Posterior cingulate gyrus (tissue), 11 donors: ENCODE measurements at places on chromosomes 6 and 20.

DNA sequence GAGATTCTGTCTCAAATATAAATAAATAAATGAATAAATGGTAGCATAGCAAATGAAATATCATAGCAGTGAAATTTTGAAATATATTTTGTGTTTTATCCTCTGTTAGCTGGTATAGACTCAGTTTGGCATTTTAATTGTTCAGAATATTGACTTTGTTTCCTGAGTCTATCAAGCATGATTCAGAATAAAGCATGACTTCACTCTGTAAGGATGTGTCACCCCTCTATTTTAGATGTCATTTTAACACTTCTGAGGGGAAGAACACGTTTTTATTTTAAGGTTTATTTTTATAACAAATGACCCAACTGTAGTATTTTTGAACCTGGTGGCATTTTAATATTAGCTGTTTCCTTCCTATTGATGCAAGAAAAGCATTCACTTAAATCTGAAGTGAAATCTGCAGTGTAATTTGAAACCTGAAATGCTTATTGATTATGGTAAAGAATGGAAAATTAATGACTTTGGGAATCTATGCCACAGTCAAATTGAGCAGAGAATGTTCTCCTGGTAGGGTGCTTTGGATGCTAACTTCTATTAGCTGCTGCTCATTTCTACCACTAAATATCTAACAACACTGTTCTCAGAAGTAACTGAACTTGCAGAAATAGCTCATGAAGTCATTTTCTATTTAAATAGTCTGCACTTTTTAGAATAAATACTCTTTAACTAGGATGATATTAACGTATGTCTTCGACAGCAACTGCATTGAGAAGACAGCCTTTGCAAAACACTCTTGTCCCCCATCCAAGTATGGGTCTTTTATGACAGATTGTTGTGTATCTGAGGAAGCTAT, 114.2 kb downstream of the SOX4 start:
- no peak for DNase-seq

DNA sequence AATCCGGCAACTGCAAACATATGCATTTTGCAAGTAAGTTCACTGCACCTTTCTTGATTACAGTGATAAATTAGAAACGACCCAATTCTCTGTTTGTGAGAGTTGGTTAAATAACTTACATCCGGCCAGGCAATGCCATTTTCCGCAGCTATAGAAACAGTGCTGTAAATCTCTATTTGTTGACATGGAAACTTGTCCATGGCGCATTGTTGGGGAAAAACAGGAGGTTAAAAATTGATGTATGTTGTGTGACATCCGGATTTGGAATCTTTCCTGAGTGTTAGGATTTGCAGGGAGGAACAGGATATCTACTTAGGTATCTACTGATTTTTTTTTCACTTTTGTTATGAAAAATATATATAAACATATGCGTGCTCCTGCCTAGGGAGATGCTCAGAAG, 66.5 kb downstream of the DLGAP4 start:
- no peak for DNase-seq

GRCh38 chr20:8162610-8163009, 30.5 kb downstream of the PLCB1 start:
- no peak for DNase-seq

DNA sequence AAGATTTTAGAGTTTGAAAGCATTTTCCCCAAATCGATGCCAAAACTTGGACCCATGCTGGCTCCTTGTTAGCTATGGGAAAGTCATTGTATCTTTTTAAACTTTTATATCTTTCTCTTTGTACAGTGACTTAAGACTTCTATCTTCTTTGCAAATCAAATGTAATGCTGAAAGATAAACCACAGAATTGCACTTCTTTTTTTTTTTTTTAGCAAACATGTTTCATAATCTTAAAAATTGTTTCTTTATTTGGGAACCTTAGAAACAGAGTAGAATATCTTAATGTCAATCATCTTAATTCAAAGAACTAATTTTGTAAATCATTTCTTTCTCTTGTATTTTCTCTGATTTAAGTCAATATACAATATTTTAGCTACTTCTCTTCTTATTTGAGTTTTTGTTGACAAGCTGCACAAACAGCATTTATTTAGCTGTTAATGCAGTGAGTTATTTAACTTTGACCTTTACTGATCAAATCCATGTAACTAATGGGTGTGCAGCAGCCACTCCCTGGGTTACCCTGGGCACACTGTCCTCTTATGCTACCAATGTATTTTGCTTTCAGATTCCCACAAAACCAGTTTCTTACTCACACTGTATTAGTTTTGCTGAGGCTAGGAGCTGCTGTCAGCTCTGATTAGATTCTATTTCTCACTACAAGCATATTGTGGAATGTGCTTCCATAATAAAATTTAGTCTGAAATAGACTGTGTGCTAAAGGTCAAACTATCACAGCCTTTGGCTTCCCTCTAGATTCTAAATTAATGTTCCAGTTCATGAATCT, 279.6 kb downstream of the ADGB start:
- DNase-seq, result no peak

DNA sequence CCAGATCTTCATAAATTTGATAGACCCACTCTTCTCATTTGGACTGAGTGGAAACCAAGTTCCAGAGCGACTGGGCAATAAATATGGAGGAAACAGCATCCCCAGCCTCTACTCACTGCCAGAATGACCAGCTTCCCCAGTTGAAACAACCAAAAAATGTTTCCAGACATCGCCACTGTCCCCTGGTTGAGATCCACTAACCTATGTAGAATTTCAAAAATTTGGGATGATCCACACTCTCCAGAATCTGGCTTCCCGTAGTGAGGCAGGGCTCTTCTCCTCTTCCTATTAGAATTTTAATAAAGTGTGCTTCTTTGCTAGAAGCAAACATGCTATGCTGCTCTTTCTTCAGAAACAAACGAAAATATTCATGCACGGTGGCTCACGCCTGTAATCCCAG, 287.0 kb upstream of the SUPT3H start:
- DNase-seq, result no peak

DNA sequence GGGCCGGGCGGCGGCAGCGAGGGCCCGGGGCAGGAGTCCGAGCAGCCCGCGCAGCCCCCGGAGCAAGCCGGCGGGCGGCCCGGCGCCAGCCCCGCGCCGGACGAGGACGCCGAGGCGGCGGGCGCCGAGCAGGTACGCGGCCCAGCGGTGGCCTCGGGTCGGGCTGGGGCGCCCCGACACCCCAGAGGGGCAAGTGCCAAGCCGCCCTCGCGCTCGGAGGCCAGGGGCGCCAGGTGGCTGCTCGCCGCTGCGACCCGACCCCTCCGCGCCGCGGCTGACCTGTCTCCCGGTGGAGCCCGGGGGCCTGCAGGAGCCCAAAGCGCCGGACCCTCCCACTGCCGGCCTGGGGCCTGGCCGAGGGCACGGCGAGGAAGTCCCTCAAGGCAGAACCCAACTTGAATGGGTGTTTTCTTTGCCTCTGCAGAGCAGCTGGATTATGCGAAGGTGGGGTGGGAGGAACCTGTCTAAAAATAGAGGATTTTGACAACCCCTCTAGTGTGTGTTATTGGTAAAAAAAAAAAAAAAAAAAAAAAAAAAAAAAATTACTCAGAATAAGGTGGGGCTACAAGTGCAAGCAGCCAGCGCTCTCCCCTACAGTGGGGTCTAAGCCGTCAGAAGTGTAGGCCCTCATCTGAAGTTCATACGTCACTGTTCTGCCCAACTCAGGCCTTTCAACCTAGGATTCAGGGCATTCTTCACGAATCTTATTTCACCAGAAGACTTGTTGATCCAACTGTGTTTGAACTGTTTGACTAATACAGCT, 609 bp downstream of the OGFRL1 start:
- DNase-seq, result peak; percentile 77

DNA sequence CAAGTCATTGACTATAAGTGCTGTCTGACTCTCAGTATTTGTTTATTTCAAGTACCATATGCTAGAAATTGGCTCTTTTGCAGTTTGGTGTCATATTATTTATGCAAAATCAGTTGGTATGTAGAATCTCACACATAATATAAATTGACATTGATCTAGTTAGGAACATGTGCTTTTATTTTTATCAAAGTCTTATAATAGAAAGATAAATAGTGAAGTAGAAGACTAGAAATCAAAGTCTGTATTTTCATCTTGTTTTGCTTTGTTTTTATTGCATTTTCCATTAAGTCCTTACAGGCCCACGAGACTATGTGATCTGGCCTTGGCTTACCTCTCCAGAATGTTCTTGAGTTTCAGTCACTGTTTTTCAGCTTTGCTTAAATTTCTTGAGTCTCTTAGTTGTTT, 300.3 kb downstream of the LAMA2 start:
- DNase-seq, result no peak

DNA sequence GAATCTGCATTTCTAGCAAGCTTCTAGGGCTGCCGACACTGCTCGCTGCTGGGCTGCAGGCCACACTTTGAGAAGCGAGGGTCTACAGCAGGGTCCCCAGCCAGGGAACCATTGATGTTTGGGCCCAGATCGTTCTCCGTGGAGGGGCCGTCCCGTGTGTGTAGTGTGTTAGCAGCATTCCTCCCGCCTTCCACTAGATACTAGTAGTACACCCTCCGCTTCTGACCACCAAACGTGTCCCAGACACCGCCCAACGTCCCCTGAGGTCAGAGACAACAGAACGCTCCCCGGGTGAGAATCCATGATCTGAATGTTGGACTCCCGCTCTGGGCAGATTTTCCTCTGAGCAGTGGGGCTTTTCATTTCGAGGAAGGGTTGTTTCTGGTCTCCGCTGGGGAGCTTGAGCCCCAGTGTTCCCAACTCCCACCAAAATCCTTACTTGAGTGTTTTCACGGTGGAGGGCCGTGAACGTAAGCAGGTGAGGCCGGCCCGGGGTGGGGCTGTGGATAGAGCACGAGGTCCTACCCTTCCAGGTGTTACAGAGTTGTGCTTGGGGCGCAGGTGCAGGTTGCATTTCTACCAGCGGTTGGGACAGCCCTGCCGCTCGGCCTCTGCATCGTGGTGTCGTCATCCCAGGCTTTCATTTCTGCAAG, 124.6 kb downstream of the SYCP2 start:
- no peak for DNase-seq

- no peak for DNase-seq
Measured at GRCh38 chr6:36127462-36128016, 2.8 kb upstream of the MAPK13 start.

DNA sequence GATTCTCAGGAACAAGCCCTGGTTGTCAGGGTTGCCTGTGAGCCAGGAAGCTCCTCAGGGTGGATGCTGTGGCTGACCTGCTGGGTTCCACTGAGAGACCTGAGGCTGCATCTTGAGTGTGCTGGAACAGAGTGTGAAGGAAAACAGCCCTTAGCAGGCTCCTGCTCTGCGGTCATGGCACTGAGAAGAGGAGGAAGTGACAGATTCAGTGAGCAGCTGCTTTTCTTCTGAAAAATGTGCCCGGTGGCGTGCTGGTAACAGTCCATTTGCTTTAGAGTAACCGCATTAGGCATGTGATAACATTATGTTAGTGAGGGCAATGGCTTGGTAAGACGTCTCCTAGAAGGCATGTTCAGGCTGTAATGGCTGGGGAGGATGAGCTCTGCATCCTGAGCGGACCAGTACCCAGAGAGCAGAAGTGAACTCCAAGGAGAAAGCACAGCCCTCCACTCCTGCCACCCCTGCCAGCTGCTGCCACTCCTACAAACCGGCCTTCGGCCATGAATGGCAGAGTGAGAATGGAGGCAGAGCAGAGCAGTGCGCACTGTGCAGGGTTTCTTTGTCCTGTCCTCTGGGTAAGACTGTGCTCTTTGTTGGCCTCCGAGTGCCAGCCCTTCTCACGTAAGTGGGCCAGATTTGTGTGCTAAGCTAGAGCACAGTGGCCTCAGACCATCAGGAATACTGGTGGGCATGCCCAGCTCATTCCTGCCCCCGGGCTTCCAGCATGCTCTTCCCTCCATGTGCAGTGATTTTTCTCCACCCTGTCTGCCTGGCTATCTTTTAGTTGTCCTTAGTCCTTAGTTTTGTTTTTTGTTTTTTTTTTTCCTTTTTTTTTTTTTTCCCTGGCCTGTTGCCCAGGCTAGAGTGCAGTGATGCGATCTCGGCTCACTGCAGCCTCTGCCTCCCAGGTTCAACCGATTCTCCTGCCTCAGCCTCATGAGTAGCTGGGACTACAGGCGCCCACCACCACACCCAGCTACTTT, 98.1 kb upstream of the VSTM2L start:
- peak; percentile 74 for DNase-seq

- DNase-seq, result no peak
Measured at GRCh38 chr20:24732076-24732475, 217.0 kb upstream of the CST7 start.

GRCh38 chr20:18901980-18902737, 88.6 kb downstream of the SCP2D1 start:
- no peak for DNase-seq

- peak; percentile 49 for DNase-seq
Measured at GRCh38 chr6:150016324-150017185, 8.8 kb downstream of the RAET1L start.

DNA sequence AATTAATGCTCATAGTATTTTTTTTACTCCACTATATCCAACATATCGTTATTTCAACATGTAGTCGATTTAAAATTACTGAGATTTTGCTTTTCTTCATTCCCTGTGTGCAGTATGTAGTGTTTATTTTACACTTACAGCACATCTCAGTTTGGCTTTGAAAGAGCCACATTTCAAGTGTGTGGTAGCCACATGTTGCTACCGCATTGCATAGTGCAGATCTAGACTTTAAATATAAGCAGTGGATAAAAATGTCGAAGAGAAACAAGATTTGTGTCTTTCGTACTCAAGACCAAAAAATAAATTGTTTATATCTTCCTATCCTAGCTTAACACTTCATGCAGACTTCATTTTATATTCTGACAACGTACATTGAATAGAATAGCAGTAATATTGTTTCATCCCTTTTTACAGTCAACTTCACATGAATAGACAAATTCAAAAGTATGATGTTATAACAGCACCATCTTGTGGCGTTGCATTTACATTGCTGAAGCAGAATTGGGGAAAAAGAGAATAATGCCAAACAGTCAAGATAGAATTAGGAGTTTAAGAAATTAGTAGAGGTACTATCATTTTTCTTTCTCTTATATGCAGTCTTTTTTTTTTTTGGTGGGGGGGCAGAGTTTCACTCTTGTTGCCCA, 29.9 kb downstream of the FBXO5 start:
- no peak for DNase-seq

- DNase-seq, result no peak
Measured at GRCh38 chr6:109824105-109824504, 133.0 kb downstream of the FIG4 start.

GRCh38 chr6:107068691-107069630, 41.0 kb downstream of the MTRES1 start:
- DNase-seq, result no peak

DNA sequence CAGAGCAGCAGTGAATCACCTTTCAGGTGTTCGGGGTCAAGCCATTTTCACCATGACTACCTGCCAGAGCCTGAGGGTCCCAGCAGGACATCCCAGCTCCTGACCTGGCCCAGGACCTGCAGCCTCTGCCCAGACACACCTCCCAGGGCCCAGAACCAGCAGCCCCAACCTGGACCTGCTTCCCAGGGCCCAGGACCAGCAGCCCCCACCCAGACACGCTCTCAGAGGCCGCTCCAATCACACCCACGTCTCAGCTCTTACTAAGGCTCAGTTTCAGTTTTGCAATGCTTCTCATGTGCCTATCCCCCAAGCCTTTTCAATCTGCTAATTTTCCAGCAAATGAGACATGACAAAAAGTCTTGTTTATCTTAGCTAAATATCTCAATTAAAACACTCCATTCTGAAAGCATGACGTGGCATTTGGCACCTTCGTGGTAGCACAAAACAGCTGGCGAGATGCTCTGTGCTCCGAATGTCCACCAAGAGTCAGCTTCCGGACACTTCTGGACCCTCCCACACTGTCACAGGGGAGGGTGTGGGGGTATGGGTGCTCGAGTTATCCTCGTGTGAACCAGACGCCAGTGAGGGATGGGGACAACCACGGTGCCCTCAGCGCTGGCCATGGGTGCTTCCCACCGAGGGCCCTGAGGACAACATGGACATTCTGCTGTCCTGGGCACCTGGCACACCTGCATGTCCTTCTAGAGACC, 253.2 kb downstream of the DLL1 start:
- DNase-seq, result no peak
